Endothelial cell of coronary artery (primary cell): ENCODE measurements at places on chromosomes 3 and 15. TPM values are rescaled to one million over a fixed set of nuclear protein-coding genes. Genes with fewer than 3 reads are reported as not detected.

Gene CEMIP
- total RNA-seq = 0.19 and 0.27 TPM in 2 replicates

Gene RHOV
- under 0.01 and 0.09 TPM in 2 replicates for total RNA-seq

Gene CILP
- not detected in 2 replicates for total RNA-seq

Gene GRAMD2A
- under 0.01 and 0.09 TPM in 2 replicates for total RNA-seq

Gene LDHAL6B
- not detected in 2 replicates for total RNA-seq

Gene PLA2G4B
- 0.27 and 1.2 TPM in 2 replicates for total RNA-seq

Gene XIRP1
- not detected in 2 replicates for total RNA-seq

Gene IGSF10
- 0.19 TPM in 1 of 2 replicates, not detected in the other for total RNA-seq

Gene NPTN
- 102 and 138 TPM in 2 replicates for total RNA-seq

Gene IFT80
- 16.2 and 26.2 TPM in 2 replicates for total RNA-seq

Gene SUSD5
- 1.9 and 4.4 TPM in 2 replicates for total RNA-seq

Gene SLC22A14
- total RNA-seq = 0.09 TPM in 2 replicates

Gene ANXA2
- total RNA-seq = 3,589 and 4,707 TPM in 2 replicates

Gene XCR1
- total RNA-seq = not detected in 2 replicates

Gene ATP10A
- 4.3 TPM in 1 of 2 replicates, not detected in the other for total RNA-seq

Gene TMEM42
- 9.0 and 11.6 TPM in 2 replicates for total RNA-seq
